ENCODE measurements at places on chromosomes 13 and 19. TPM values are rescaled to one million over a fixed set of nuclear protein-coding genes. Genes with fewer than 3 reads are reported as not detected.

GRCh38 chr19:38788478-38789243 is at the start of gene LGALS7B:
Gene LGALS7B, plus strand, starts transcription at chr19:38789200. Its CDS starts 27 bp downstream, at chr19:38789227.
- DNase-seq: no peak

GRCh38 chr13:88248393-88248792 is 577.2 kb downstream of the SLITRK5 start:
- no peak for DNase-seq

DNA sequence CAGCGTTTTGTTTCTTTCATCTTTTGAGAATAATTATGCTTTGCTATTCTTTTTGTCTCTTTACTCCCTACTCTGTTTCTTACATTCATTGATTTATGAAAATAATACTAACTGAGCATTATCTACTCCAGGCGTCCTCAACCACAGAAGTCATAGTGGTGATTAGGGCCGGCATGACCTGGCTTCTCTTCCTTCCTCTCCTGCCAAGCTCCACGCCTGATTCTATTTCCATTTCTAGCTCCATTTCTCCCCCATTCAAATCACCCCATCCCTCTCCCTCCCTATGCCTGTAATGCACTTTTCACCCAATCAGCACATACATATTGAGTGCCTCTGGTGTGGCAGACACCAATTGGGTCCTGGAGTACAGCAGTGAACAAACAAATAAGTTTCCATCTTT is 183.2 kb upstream of the GPR12 start:
- DNase-seq: no peak

GRCh38 chr19:29685326-29685725 is 20.1 kb downstream of the PLEKHF1 start:
- DNase-seq: no peak

GRCh38 chr19:49864890-49865289 is 2.5 kb downstream of the PNKP start:
- DNase-seq: no peak

The SLC17A7 gene
- polyA plus RNA-seq: 0.44 TPM

The C19orf38 gene
- polyA plus RNA-seq: 0.10 TPM

The UBL3 gene
- 9.4 TPM for polyA plus RNA-seq

The LILRA5 gene
- polyA plus RNA-seq: not detected

The SH2D3A gene
- polyA plus RNA-seq: 10.0 TPM

The DNAJC15 gene
- 0.01 TPM for polyA plus RNA-seq

Measured in A549 (cell line).